ENCODE measurements at places on chromosomes 1 and 21. TPM values are rescaled to one million over a fixed set of nuclear protein-coding genes. Genes with fewer than 3 reads are reported as not detected.

- no peak for DNase-seq
These were observed 138.6 kb downstream of the PEX14 start for GRCh38 chr1:10613340-10613739.

DNA sequence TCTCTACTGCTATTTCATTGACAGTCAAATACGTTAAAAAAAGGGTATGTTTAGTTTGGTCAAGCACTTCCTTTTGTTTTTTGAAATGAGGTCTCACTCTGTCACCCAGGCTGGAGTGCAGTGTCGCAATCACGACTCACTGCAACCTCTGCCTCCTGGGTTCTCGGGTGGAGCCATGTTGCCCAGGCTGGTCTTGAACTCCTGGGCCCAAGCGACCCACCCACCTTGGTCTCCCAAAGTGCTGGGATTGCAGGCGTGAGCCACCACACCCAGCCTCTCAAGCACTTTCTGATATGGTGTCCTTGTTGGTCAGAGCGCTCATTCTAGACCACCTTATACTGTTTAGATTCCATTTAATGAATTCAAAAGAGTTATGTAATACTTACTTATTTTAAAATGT, 20.9 kb upstream of the RHBDL2 start:
- no peak for DNase-seq

GRCh38 chr1:90204780-90205179, 209.9 kb downstream of the ZNF326 start:
- no peak for DNase-seq

- DNase-seq: no peak
These were observed 838 bp upstream of the RSRP1 start for GRCh38 chr1:25247829-25248754.

GRCh38 chr1:238892612-238893011, 493.8 kb upstream of the CHRM3 start:
- DNase-seq: no peak

DNA sequence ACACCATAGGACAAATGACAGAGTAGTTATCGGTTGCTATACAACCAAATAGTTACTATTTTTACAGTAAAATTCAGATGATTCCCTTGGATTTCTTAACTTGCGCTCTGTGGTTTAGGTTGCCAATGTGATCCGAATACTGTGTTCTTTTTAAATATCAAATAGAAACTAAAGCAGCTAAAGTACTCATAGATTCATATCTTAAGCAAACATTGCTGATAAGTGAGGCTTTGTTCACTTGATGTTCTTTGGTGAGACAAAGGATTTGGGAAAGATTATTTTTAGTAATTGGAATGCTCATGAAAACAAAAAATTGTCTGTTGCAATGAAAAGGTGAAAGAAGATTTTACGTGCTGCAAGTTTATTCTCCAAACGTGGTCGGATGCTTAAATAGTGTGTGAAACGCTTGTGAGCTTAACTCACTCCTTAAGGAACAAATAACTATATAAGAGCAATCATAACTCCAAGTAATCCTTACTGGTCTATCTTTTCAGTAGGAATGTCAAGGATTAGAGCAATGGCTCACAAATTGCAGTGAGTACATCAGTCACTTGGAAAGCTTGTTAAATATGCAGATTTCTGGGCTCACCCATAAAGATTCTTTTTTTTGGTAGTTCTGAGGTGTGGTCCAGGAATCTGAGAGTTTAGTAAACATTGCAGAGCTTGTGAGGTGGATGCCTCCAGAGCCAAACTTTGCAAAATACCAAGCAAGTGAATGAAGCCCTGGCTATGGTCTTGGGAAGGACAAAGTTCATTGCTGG, 31.8 kb upstream of the PDC start:
- DNase-seq: no peak

DNA sequence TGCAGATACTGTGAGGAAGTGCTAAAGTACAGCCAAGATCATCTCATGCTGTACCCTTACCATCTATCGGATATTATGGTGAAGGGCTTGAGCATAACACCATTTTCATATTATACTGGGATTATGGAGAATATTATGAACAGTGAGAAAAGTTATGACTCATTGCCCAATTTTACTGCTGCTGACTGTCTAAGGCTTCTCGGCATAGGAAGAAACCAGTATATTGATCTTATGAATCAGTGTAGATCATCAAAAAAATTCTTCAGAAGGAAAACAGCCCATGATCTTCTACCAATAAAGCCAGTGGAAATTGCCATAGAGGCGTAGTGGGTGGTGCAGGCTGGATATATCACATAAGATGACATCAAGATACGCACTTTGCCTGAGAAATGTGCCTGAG, 47.7 kb downstream of the PPIAL4G start:
- DNase-seq: no peak

GRCh38 chr21:31475223-31475622, 131.2 kb upstream of the TIAM1 start:
- DNase-seq: no peak

GRCh38 chr1:39566441-39567137, 10.0 kb downstream of the PABPC4 start:
- no peak for DNase-seq

- DNase-seq: no peak
These were observed 12.9 kb downstream of the CERS2 start for GRCh38 chr1:150961756-150962155.

DNA sequence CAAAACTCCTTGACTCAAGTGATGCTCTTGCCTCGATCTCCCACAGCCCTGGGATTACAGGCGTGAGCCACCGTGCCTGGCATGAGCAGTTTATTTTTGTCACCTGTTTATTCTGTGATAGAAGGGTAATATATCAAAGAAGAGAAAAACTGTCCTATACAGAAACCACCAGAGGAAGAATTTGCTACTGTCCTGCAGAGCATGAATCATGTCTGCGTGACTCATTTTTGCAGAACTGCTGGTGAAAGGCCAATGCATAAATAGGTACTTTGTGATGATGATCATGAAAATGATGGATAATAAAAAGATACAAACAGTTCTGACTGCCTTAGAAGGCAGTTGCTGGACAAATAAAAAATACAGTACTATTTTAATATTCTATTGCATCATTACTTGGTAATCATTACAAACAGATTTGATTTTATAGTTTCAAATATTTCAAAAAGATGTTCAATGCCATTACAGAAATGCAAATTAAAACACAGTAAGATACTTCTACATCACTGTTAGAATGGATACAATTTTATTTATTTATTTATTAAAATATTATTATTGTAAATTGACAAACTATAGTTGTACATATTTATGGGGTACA, 26.5 kb downstream of the RIPPLY3 start:
- DNase-seq: no peak

DNA sequence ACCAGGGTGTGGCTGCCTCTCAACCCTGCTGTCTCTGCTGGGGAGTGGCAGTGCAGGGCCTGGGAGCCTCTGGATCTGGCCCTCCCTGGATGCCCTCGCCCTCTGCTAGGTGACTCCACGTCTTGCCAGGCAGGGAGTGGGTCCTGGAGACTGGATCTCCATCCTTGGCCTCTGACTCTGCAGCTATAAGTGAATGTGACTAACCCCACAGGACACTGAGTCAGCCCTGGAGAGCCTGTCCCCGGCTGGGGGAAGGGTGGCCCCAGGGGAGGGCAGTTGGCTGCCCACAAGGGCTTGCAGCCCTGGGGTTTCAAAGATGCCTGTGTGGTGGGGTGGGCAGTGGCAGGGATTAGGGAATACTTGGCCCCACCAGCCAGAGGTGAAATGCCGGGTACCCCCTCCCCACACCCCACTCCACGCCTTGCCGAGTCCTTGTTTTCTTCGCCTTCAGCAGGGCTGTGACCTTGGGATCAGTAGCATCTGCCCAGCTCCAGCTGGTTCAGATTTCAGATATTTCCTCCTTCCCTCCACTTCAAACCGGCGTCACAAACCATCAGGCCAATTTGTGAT, 1.9 kb upstream of the MYBPH start:
- DNase-seq: no peak

DNA sequence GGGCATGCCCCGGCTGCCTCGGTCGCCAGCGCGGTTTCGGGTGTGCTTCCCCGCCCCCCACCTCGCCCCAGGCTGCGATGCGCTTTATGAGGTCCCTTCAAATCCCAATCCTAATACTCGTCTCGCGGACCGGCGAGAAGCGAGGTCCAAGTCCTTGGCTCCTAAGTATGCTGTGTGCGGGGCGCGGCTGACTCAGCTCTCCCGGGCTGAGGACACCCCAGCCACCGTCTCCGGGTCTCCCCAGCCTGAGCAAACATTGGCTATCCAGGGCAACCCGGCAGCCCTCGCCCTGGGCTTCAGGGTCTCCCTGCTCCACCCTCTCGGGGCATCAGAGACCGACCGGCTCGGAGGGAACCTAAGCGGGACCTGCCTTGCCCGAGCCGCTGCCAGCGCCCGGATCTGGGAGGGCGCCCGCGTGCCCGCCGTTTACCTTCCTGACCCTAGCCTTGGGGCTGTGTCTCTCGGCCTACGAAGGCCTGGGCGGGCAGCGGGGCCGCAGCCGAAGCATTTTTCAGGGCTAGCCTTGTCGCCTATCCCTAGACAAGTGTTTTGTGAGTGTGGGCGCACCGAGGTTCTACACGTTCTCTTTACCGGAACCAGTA, 1.2 kb downstream of the ITPKB start:
- DNase-seq: peak; percentile 20

- no peak for DNase-seq
These were observed 24.0 kb upstream of the CDC42BPA start for GRCh38 chr1:227342075-227342829.

The ANGPTL3 gene
- total RNA-seq: not detected

The KMO gene
- not detected for total RNA-seq

The AADACL4 gene
- 0.24 TPM for total RNA-seq

The NMNAT2 gene
- total RNA-seq: 3.3 TPM

The PRAMEF10 gene
- not detected for total RNA-seq

The LCE1A gene
- not detected for total RNA-seq

The C1orf232 gene
- total RNA-seq: not detected

The MAP3K6 gene
- 1.1 TPM for total RNA-seq

The RNF186 gene
- not detected for total RNA-seq

The ELOVL1 gene
- total RNA-seq: 50.8 TPM

The TRIM45 gene
- 48.0 TPM for total RNA-seq
